Pancreas (tissue), 10 donors: ENCODE measurements at places on chromosomes 12 and 14.

- DNase-seq = peak; percentile 53
Observed at GRCh38 chr12:132151145-132151765, 7.0 kb downstream of the NOC4L start.

GRCh38 chr12:9650151-9650576 is 19.3 kb upstream of the CLEC2D start:
- DNase-seq = no peak

DNA sequence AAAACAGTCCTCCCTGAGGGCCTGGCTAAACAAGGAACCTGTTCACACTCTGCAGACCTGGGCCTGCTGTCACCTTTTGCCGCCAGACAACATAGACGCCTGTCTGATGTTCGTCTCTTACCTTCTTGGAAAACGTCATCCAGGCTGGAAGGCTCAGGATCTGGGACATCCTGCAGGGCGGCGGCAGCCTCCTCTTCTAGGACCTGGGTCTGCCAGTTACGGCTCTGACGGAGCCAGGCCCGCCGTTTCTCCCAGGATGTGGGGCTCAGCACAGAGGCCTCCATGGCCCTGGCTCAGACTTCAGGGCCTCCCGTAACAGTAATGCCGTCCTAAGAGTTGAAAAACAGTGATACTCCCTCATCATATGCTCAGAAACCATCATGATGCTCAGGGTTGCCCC is 10.3 kb downstream of the TESPA1 start:
- no peak for DNase-seq

DNA sequence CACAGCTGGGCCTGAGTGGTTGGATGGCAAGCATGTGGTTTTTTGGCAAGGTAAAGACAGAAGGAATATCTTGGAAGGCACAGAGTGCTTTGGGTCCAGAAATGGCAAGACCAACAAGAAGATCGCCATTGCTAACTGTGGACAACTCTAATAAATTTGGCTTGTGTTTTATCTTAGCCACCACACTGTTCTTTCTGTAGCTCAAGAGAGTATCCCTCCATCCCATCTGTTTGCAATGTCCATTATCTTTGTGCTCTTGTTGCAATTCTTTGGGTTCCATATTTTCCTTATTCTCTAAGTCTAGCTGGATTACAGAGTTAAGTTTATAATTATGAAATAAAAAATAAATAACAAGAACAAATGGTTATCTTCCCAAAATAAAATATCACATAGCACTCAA is 6.7 kb upstream of the DAAM1 start:
- DNase-seq = no peak

- no peak for DNase-seq
Observed at GRCh38 chr12:61896436-61896835, 363.8 kb upstream of the USP15 start.

DNA sequence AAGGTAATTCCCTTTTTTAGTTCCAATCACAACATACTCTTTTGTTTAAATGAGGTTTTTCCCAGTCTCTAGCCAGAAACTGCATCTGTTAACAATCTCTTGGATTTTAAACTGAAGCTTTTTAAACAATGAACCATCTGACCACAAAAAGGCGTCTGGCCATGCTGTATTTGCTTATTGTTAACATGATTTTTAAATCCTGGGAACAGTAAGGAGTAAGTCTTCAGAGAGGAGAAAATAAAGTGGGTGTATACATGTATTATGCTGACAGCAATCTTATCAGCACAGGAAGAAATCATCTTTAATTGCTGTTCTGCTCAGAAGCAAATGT is 106.2 kb downstream of the DAAM1 start:
- DNase-seq = no peak

- peak; percentile 24 for DNase-seq
Observed at GRCh38 chr14:54683882-54684794, 117.2 kb downstream of the SAMD4A start.

GRCh38 chr12:2267703-2268470 is 215.1 kb downstream of the CACNA1C start:
- DNase-seq = no peak
